NAMALWA (cell line): ENCODE measurements at places on chromosomes 1 and 21.

- no peak for DNase-seq
Observed at GRCh38 chr1:209648346-209648745, 3.9 kb downstream of the LAMB3 start.

DNA sequence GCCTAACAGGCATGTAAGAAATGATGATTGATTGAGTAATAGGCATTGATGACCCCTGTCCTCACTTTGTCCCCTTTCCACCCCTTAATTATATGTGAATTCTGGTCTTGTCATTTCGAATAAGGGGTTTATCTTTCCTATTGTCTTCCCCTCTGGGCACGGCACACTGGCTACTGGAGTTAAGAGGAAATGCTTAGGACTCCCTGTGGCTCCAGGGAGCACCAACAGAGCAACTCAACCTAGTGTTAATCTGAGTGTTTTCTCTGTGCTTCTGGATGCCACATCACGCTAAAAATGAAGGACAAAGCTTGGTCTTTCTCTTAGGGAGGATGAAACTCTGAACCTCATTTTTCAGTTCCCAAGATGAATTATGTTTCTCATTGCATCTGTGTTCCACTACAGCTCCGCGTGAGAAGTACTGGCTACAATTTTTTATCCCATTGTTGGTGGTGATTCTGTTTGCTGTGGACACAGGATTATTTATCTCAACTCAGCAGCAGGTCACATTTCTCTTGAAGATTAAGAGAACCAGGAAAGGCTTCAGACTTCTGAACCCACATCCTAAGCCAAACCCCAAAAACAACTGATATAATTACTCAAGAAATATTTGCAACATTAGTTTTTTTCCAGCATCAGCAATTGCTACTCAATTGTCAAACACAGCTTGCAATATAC, 5.3 kb downstream of the FCER1A start:
- DNase-seq = no peak

DNA sequence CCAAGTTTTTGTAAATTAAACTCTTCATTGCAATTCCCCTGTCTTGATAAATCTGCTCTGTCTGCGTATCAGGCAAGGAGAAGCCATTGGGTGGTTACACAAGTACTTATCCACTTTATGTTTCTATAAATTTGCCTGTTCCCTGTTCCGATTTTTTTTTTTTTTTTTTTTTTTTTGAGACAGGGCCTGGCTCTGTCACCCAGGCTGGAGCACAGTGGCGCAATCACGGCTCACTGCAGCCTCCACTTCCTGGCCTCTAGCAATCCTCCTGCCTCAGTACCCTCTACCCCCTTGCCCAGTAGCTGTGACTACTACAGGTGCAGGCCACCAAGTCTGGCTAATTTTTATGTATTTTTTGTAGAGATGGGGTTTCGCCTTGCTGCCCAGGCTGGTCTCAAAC, 11.1 kb upstream of the CSRP1 start:
- DNase-seq = no peak

DNA sequence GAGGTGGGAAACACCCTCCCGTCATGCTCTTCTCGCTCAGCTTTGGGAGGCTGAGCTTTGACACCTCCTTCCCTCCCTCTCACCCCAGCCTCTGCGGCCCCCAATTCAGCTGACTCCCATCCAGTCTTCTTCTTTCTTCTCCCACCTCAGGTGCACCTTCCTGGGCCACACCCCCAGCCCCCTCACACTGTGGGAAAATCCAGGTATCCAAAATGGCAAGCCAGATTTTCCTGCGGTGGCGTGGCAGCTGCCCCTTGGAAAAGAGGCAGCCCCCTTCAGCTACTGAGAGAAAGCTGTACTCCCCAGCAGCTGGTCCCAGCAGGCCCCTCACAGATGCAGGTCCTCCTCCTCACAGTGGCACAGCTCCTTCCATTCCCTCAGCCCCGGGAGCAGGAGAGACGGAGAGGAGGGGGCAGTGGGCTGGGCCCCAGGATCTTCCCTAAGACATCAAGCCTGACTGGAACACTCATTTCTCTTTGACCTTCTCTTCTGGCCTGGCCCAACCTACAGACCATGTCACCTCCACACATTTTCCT, 61.6 kb downstream of the OPTC start:
- no peak for DNase-seq

DNA sequence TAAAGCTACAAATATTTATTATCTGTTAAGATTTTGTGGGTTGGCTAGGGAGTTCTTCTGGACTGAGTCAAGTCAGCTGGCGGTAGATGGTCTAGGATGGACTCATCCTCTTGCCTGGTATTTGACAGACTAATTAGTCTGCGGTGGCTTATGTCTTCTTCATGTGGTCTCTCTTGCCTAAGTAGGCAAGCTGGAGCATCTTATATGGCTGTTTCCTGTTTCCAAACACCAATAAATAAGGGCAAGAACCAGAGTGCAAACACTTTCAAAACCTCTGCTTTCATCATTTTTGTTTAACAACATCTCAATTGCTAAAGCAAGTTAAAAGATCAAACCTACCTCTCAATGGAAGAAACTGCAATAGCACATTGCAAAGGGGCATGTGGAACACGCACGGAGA, 484.8 kb downstream of the PTPRC start:
- no peak for DNase-seq

DNA sequence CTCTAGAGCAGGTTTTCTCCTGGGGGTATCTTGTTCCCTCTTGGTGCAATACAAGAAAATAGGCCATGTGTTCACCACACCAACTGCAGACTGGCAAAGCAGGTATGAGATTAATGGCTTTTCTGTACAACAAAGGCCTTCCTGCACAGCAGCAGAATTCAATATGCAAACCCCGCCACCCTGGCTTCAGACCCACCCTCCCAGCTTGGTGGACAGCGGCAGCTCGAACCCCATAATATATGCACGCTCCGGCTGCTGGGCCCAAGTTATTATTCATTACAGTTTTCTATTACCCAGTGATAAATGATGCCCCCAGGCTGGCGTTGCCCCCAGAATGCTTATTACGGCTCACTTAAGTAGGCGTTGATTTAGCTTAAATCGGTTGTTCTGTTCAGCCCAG, 144.2 kb downstream of the RRAGC start:
- DNase-seq = no peak

DNA sequence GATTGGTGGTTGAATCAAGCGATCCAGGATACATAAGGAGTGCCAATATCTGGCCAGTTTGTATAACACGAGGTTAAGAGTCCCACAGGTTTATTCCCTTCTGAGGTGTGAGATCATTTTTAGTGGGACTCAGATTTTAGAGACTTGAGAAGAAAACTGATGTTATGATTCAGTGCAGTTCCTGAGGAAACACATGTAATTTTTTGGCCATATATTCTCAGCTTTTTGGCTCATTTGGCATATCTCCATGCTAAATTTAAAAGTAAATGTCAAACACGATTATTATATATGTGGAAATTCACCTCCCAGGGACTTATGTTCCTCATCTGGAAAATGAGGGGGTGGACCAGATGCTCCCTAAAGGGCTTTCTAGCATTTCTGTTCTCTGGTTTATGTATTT, 39.2 kb upstream of the SERBP1 start:
- DNase-seq = no peak

- DNase-seq = no peak
Observed at GRCh38 chr1:77961392-77961791, 17.5 kb downstream of the FUBP1 start.

DNA sequence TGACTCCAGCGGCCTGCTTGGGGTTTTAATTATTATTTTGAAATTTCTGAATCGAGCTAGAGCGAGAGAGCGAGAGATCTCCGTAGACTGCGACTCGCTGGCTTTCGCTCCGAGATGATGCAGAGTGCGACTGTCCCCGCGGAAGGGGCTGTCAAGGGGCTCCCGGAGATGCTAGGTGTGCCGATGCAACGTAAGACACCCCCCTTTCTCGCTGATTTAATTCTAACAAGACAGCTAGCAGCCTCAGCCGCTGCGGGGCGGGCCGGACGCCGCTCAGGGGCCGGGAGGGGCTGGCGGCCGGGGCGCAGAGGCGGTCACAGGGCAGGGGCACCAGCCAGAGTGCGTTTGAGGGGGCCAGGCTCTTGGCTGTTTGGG, 339 bp downstream of the LHX4 start:
- DNase-seq = no peak

- DNase-seq = no peak
Observed at GRCh38 chr21:39221997-39222486, 38.8 kb upstream of the PSMG1 start.

DNA sequence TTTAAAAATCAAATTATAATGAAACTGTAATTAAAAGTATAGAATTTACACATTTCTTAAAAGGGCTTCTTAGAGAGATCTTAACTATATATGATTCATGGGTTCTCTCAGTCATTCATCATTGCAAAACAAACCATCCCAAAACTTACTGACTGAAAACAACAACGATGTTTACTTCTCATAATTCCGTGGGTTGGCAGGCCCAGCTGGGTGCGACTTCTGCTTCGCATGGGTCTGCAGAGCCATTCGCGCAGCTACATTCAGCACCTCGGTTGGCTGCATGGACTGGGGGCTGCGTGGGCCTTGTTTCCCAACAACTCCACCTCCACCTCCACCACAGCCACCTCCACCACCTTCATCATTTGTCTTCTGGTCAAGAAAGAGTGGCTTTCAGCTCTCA, 4.0 kb downstream of the SLAMF8 start:
- no peak for DNase-seq

DNA sequence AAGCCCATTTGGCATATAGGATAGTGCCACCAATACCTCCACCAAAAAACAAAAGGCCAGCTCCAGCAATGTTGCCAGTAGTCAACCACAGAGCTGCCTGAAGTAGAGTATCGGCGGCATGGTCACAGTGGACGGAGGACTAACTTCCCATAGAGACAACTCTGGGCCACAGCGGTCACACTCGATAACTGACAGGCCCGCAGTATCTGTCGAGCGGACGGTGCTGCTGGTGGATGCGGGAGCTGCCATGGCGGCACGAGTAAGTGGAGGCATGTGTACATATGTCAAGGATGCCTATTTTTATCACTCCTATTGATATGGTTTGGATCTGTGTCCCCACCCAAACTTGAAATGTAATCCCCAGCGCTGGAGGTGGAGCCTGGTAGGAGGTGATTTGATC, 4.1 kb downstream of the KRTAP12-1 start:
- DNase-seq = no peak

DNA sequence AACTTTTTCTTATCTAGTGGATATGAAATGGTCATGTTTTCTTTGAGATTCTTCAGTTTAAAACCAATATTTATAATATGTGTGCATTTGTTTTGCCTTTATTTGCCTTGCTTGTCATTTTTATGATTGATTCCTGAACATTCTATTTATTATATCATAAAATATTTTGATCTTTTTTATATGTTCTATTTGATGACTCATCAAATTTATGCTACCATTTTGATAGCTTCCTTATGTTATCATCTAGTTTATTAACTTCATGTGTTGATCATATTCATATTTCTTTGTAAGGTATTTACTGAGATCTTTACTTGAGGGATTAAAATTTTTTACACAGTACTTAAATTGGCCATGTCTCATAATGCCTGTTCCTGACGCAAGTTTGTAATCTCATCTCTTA, 1650.0 kb downstream of the AMY1C start:
- no peak for DNase-seq

GRCh38 chr21:45074048-45074817, at the start of gene ADARB1:
Gene ADARB1, plus strand, starts transcription at chr21:45074580. Its CDS starts 97,077 bp downstream, at chr21:45171657.
- peak; percentile 47 for DNase-seq

DNA sequence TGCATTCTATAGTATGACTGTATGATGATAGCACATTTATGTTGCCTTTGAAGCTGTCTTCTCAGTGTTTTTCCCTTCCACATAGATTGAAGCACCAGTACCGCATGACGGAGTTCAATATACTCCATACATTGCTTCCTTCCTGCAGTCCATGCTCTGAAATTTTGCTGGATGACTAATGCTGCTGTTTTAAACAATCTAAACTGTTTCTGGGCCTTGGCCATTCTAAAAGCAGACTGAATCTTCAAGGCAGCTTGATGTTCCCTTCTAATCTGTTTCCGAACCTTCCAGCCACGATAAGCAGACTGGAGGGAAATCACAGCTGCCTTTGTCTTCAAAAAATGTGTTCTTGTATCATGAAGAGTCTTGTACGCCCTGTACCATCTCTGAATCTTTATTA, 36.2 kb upstream of the F13B start:
- DNase-seq = no peak

DNA sequence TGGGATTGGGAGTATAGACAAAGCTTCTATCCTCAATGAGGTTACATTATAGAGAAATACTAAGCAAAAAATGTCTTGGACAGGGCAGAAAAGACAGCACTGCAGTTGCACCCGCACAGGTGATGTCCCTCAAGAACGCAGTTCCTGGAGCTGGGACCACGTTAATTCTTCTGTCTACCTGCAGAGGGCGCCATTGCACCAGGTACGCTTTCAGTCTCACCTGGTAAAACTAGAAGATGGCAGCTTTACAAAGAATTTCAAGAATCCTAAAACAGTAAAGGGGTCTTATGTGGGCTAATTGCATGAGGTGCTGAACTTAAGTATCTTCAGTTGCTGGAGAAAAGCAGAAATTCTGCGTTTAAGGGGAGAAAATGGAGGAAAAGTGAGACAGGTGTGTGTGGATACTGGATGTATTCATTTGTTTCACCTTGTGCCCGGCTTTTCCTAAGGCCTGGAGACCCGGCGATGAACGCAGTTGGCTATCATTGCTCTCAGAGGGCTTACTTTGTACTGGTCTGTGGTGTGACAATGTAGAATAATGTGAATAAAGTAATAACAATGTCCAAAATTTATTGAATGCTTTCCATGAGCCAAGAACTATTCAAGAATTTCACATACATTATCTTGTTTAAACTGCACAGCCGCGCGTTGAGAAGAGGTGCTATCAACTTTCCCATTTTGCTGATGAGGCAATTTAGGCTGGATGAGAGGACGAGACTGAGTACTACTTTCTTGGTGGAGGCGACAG, 276.3 kb upstream of the GREM2 start:
- DNase-seq = peak; percentile 59

DNA sequence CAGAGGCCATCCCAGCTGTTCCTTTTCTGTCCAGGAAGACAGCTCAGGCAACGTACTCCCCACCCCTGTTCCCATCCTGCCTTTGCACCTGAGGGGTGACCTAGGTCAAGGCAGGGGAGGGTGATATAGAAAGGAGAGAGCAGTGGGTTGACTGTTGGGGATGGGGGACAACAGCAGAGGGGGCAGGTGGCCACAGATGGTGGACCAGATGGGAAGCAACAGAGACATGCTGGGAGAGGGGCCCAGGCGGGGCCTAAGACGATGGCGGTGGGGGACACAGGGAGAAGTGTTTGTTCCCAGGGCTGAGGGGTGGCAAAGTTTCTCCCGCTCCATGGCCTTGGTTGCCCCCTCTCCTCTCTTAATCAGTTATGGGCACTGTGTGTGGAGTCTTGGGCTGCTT, 6.3 kb downstream of the CELSR2 start:
- no peak for DNase-seq

DNA sequence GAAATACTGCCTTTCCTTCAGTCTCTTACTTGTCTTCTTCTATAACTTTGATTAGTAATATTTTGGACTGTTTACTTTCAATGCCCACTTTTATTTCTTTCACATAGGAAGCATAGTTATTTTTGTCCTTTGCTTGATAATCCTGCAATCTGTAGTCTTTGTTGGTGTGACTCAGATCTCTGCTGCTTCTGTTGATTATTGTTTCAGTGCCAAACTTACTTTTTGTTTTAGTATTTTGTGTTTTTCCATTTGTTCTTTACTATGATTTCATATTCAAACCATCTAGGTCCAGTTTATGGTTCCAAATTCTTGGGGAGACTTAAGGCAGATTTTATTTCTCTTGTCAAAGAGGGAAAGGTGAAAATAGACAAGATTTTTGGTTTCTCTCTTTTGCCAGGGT, 399.9 kb downstream of the HLX start:
- DNase-seq = no peak
